Cortex of kidney (tissue), 1 donor: ENCODE measurements at places on chromosomes 3 and 15.

DNA sequence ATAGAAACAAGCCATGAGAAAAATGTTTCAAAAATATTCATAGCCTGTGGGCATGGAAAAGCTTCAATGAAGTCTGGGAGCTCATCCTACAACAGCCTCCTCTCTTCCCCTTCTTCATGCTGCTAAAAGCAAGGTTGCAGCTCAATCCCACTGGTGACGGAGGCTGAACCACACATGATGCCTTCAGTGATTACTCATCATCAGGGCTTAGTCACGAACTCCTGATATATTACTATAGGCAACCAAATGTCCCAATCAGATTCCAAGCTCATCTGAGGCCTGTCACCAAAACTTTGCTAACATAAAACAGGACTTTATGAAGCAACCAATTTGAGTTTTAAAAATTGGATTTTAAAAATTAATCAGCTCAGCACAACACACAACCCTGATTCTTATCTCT, 24.0 kb upstream of the SLC24A5 start:
- no peak for DNase-seq

DNA sequence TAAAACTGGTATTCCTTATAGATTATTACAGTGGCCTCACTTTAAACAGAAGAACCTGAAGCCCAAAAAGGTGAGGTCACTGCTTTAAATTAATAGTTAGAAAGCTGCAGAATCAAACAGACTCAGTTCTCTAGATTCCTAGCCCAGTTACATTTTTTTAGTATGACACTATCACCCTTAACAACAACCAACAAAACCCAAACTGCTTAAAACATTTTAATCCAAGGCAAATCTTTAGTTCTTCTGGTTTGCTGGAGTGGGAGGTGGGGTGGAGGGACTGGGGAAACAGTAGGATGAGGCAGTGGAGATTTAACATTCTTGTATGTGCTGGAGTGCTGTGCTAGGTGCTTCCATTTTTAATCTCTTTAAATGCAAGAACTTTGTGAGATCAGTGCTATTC, 631.6 kb upstream of the KCNMB2 start:
- no peak for DNase-seq

GRCh38 chr15:66233487-66234415, 19.8 kb downstream of the MEGF11 start:
- DNase-seq: no peak

- no peak for DNase-seq
These were observed 573.4 kb downstream of the NAALADL2 start for GRCh38 chr3:175432376-175433025.

DNA sequence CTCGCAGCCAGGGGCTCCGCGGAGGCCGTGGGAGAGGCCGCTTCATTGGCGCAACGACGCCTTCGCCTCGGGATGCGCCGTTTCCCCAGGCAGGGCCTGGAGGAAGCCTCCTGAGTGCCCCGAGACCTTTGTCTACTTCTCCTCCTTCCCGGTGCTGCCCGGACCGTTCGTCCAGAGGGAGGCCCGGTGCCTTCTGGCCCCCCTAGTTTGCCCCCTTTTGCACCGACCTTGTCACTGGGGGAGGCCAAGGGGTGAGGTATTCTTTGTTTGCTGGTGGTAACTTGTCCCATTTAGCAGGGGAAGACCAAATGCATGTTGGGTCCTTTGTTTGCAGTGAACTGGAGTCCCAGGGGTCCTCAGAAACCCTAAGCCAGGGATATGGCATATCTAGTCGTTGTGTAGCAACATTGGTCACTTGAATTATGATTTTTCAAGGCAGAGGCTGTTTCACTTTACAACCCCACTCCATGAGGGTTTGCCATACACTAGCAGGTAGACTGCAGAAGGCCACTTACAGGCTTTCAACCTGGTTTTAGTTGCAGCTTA, 615 bp downstream of the DHX30 start:
- DNase-seq: no peak

DNA sequence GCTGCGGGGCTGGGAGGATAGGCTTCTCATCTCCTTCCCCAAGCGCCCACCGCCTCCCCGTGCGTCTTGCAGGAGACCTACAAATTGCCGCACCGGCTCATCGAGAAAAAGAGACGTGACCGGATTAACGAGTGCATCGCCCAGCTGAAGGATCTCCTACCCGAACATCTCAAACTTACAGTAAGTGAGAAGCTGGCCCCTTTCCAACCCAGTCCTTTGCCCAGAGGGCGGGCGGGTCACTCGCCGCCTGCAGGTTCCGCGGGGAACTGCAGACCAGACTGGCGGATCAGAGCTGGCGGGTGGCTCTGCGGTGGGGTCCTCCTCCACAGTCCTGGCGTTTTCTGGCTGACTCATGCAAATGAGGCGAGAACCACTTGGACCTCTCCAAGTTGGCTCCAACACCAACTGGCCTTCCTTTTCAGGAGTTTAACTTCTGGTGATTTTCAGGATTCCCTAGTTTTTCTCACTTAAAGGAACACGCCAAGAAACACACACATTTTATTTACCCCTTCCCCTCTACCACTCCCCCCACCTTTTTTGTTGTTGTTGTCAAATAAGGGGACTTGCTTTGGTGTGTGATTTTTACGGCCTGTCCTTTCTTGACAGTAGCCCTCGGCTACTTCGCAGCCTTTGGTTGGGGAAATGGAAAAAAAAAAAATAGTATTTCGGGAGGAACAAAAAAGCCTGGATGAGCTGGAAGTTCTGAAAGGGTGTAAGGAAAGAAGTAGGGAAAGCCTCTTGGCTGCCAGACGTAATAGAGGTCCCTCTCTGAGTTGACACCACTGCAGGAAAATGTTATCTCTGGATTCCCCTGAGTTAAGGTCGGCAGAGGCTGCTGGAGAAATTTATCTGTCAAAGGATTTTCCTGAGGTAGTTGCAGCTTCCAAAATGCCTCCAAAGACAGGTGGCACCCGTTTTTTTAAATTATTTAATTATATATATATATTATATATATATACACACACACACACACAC, 1.3 kb downstream of the BHLHE40 start:
- DNase-seq: no peak

DNA sequence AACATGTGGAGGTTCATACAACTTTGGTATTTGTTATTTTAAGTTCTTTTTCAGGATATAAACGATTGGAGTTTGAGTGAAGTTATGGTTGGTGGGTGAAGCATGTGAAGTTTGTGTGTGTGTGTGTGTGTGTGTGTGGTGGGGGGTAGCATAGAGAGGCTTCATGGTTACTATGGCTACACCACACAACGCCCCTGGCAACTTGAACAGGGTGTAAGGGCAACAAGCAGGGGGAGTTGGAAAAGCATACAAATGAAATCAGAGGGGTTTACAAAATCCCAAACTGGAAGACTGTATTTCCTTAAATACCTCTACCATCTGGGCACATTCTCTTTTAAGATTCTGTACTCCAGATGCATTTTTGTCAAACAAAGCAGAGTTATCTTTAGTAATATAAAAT, 207.5 kb downstream of the SV2B start:
- DNase-seq: no peak

- no peak for DNase-seq
These were observed 45.0 kb downstream of the DPH3 start for GRCh38 chr3:16219777-16220176.

- no peak for DNase-seq
These were observed 69.0 kb upstream of the FNDC3B start for GRCh38 chr3:171970301-171970788.

- DNase-seq: no peak
These were observed 178.0 kb downstream of the FMN1 start for GRCh38 chr15:33016405-33017024.

DNA sequence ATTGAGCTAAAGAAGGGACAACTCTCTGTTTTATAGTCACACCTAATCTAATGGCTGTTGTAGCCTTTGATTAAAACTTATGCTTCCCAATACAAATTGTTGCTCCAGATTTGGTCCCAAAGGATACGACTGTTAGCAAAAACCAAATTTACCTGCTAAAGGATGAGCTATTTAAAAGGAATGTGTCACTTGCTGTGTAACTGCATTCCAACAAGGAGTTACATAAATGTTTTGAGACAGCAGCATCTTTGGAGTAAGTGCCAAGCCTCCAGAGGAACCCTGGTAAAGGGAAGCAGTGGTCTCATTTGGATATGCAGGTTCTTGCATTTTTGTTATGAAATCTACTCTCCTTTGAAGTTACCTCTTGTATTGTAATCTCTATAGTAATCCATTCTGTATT, 233.3 kb downstream of the THSD4 start:
- no peak for DNase-seq

DNA sequence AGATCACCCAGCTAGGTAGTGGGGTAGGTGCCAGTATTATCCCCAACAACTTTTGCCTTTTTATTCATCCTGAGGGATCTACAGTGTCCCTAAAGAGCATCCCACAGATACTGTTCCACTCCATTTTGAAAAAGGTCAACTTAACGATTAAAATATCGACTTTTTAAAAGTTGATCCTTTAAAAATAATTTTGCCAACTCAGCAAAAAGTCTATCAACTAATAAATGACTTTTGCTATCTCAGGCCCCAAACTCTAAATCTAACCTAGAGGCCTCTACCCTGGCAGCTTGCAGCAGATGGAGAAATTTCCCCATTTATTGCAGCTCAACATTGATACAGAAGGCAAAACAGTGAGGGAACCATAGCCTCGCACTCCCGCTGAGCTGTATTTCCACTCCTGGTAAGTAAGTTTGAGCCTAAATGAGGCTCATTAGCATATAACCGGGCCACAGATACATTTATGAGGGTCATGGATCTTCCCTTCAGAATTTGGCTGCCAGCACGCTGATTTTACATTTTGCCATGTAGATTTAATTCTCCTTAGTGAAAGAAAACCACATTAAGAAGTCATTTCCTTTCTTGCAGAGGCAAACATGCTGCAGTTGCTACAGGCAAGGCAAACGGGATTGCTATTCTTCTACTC, 704.1 kb upstream of the CFAP20DC start:
- no peak for DNase-seq

- DNase-seq: no peak
These were observed 55.2 kb upstream of the HEG1 start for GRCh38 chr3:125110876-125111480.

- DNase-seq: no peak
These were observed 335.6 kb downstream of the EDEM1 start for GRCh38 chr3:5523125-5523524.

- DNase-seq: no peak
These were observed 167.2 kb downstream of the APBA2 start for GRCh38 chr15:29053006-29053405.

- no peak for DNase-seq
These were observed 708.8 kb upstream of the CFAP20DC start for GRCh38 chr3:59758672-59759071.

- no peak for DNase-seq
These were observed 628.3 kb downstream of the ROBO1 start for GRCh38 chr3:79139395-79140068.

DNA sequence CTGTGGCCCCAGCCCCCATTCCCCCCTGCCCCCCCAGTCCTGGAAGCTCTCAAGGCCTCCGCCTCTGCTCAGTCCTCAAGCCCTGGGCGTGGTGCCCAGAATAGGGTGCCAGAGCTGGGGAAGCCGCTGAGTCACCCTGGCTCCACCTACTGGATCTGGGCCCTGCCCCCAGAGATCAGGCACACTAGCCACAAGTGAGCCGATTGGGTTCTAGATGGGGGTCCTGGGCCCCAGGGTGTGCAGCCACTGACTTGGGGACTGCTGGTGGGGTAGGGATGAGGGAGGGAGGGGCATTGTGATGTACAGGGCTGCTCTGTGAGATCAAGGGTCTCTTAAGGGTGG, 5.7 kb downstream of the EIF4G1 start:
- DNase-seq: no peak

DNA sequence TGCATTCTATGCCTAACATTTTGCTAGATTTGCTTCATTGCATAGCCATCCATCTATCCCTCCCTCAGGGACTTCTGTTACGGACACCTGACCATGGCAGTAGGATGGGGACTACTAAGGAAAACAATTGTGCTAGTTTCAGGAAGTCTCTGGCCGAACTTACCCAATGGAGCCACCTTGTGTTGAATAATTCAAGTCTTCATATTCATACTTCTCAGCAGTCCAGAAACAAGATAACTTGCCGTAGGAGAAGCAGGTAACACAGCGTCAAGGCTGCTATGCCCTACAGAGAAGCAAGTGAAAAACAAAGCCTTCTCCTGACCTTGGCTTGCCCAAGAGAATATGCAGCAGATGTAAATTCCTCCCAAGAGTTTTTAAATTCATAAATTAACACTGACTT, 685.3 kb downstream of the GRM7 start:
- no peak for DNase-seq
